ENCODE measurements at places on chromosomes 3 and 15. TPM values are rescaled to one million over a fixed set of nuclear protein-coding genes. Genes with fewer than 3 reads are reported as not detected.

GRCh38 chr15:40314723-40315276 is 7.1 kb upstream of the PLCB2 start:
- no peak for DNase-seq

DNA sequence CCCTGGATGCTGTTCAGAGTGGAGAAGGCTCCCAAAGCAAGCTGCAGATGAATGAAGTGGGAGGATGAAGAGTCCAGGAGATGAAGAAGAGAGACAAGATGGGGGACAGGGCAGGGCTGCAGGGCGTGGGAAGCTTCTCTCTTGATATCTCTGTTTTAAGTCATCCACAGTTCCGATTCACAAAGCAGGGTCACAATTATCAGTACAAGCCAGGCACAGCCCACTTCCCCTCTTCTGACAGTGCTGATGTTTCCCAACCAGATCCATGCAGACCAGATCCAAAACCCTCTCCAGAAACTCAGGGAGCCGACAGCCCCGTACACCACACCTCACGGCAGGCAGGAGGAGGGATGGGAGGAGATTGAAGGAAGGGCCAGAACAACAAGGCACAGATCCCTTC is 31.1 kb downstream of the NTRK3 start:
- no peak for DNase-seq

DNA sequence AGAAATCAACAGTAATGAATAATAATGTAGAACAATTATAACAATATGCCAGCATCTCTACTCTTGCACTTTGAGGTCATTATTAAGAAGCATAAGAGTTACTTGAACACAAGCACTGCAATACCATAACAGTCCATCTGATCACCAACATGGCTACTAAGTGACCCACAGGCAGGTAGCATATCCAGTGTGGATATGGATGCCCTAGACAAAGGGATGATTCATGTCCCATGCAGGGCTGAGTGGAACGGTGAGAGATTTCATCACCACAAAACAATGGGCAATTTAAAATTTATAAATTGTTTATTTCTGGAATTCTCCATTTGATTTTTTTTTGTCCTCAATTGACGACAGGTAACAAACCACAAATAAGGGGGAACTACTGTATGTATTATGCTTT is 107.7 kb upstream of the TSC22D2 start:
- no peak for DNase-seq

GRCh38 chr15:100642950-100643338 is 40.6 kb downstream of the ASB7 start:
- DNase-seq = no peak

DNA sequence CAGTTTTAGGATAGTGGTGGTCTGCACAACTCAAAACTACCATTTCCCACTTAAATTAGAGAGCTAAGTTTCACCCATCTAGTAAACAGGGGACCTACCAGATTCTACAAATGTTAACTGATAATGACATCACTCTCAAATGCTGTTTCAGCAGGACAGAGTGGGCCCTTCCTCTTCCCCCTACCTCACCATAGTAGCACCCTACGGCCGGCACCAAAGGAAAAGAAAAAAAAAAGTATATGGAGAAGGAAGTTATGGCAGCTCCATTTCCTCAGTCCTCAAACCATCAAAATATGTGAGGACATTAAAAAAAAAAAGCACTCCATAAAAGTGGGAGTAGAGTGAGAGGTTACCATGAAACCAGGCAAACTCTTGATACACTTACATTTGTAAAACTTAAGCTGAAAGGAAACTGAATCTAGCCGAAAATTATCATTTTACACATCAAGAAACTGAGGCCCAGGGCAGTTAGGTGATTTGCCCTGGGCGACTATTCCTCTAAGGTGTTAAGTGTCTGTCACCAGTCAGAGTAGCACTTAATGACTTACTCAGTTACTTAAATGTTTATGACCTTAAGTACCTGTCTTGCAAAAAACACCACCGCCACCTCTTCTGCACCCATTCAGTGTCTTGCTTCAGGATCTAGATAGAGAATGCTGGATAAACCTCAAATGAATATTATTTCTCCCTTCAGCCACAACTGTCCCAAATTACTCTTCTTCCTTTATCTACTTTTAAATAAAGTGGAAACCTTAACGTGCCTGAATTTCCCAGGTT is 2.7 kb downstream of the MSL2 start:
- peak; percentile 55 for DNase-seq

DNA sequence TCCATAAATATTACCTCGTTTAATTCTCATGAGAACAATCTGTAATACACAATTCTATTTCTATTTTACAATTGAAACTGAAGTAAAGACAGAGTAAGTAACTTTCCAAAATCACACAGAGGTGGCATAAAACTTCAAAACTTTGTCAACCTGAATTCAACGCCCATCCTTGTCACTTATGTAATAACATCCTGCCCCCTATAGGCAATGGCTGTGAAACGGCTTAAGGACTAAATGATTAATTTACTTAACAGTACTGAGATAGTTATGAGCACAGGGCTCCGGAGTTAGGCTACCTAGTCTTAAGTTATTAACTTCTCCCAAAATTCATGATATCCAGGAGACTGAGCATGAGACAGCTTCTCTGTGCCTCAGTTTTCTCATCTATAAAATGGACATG is 293.1 kb upstream of the CHRM5 start:
- peak; percentile 56 for DNase-seq

GRCh38 chr15:47988564-47988963 is 132.2 kb upstream of the SLC24A5 start:
- no peak for DNase-seq

- DNase-seq = no peak
These were observed 66.4 kb upstream of the SNRPA1 start for GRCh38 chr15:101361418-101361817.

GRCh38 chr3:69368129-69368741 is 17.7 kb downstream of the FRMD4B start:
- DNase-seq = no peak

PRSS50 gene
- 0.19 TPM for polyA plus RNA-seq

DNA sequence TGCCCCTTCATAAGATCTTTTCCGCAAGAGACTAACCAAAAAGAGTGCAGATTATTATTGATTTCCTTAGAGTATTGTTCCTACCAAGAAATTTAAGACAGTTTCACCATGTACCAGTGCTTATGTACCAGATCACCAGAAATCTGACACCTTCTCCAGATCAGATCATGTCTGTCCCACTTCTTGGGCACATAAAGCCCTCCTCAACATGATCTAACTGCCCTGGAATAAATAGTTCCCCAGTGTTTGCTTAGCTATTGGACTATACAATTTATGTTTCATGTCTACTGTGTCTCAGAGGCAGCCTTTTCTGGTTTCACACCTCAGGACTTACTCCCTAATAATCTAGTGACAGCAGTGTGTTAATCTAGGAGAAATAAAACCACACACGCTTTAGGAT is 46.8 kb downstream of the NME9 start:
- DNase-seq = no peak

ZNF774 gene
- polyA plus RNA-seq = 1.7 TPM

- peak; percentile 87 for DNase-seq
These were observed 34.3 kb downstream of the CCR3 start for GRCh38 chr3:46276497-46277099.

TNFSF10 gene
- 75.4 TPM for polyA plus RNA-seq

GOLGA8S gene
- 0.13 TPM for polyA plus RNA-seq

- no peak for DNase-seq
These were observed 38.6 kb downstream of the LYZL4 start for GRCh38 chr3:42371776-42372175.

Measured in kidney (tissue), 22 donors.